ENCODE measurements at places on chromosomes 16 and 17.

DNA sequence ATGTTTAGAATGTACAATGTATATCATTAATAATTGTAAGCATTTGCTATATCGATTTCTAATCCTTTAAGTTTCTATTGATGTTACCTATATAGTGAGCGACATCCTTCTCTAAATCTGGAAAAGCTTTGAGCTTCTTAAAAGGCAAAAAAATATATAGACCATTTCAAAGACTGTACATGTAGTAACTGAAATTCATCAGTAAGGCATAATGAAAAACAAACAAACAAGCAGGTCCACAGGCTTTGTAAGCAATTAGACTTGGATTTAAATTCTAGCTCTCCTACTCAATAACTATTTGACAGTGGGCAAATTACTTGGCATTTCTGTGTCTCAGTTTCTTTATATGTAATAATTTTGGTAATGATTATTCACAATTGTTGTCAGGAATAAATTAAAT is 51.7 kb upstream of the NACA2 start:
- DNase-seq: no peak

DNA sequence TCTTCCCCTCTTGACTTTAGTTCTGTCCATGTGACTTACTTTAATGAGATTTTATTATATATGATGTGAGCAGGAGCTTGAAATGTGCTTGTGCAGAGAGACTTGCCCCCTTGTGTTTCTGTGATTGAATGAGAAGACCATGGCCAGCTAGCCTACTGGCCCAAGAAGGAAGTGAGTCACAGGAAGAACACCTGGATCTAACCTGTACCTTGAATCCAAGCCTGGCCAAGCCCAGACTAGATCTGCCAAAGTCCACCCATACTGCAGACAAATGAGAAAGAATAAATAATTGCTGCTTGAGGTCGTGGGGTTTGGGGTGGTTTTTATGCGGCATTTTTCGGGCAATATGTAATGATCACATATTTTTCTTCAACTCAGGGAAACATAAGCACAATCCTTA is 9.6 kb downstream of the ABCA10 start:
- no peak for DNase-seq

DNA sequence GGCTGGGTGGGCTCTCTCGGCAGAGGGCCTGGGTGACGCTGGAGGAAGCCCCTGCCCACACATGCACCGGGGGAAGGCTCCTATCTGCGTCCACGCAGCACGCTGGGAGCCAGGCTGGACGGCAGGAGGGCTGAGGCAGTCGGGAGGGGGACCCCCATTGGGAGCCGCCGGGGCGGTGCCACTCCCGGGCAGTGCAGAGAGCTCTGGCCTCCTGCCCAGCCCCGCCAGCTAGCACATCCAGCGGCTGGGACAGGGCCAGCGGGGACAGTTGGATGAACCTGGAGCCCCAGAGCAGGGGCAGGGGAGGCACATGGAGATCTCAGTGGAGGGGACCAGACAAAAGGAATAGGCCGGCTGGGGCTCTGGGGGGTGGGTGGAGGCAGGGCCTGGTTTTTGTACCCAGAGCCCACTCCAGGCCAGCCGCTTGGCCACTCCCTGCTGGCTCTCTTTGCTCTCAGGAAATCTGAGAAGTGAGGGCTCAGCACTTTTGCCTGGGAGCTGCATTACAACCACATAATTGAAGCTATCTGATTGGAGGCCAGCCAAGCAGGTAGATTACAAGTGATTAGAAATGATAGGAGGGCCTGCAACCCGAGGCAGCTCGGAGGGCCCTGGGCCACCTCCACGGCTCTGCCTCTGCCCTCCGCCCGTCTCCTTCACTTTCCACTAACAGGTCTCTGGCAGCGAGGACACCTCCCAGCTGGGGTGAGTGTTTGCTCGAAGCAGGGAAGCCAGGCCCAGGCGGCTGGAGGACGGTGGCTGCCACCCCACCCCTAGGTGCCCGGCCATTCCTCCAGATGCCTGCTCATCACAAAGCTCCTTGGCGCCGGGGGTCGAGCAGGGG is 40.1 kb downstream of the ENGASE start:
- no peak for DNase-seq

DNA sequence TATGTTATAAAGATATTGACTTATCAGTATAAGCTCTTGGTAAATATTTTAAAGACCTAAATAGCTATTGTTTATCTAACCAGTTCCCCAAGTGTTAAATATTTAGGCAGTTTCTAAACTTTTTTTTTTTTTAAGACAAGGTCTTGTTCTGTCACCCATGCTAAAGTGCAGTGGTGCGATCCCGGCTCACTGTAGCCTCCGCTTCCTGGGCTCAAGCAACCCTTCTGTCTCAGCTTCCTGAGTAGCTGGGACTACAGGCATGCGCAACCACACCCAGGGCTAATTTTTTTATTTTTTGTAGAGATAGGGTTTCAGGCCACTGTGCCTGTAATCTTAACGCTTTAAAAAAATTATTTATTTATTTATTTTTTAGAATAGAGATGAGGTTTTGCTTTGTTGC is 43.5 kb downstream of the SNX29 start:
- no peak for DNase-seq

DNA sequence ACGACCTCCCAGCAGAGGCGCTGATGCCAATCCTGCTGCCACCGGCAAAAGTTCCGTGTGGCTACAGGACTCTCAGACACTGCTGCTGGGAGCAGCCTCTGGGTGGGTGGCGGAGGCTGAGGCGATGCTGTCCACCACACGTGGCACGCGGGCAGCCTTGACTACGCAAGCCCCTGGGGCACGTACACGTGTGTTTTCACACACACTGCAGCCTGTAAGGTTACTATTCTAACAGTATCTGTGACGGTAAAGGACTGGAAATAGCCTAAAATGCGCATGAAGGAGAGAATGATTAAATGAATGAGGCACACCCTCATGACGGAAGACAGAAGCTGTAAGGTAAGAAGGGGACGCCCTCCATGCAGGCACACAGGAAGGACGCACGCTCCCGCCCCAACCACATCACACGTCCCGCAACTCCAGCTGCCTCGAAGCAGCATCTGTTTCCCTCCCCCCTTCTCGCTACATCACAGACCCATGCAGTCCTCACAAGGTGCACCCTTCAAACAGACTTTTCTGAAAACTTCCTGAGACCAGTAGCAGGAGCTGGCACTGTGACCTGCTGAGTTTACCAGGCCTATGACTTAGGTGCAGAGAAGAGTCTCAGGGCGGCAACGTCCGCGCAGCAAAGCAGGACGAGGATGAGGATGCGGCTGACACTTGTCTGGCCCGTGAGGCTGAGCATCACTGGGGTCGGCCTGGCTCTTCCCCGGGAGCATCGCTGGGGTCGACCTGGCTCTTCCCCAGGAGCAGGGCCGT is 28.7 kb upstream of the FASN start:
- DNase-seq: no peak

GRCh38 chr16:57409065-57409464 is 4.5 kb downstream of the CCL17 start:
- DNase-seq: no peak

DNA sequence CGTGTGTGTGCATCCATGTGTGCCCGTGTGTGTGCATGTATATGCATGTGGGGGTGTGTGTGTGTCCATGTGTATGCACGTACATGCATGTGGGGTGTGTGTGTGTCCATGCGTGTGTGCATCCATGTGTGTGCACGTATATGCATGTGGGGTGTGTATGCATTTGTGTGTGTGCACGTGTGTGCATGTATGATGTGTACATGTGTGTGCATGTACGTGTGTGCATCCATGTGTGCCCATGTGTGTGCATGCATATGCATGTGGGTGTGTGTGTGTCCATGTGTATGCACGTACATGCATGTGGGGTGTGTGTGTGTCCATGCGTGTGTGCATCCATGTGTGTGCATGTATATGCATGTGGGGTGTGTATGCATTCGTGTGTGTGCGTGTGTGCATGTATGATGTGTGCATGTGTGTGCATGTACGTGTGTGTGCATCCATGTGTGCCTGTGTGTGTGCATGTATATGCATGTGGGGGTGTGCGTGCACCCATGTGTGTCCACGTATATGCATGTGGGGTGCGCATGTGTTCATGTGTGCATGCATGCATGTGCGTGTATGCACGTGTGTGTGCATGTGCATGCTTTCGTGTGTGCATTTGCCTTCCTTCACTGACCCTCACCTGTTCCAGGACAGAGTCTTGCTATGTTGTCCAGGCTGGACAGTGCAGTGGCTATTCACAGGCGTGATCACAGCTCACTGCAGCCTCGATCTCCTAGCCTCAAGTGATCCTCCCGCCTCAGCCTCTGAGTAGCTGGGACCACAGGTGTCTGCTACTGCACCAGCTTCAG is 129.6 kb upstream of the TNRC6C start:
- DNase-seq: no peak

GRCh38 chr16:21157632-21158031 is 842 bp upstream of the LDAF1 start:
- DNase-seq: no peak

- DNase-seq: peak; percentile 20
Observed at GRCh38 chr16:58582971-58583765, 46.5 kb downstream of the CNOT1 start.

- no peak for DNase-seq
Observed at GRCh38 chr17:40498281-40499084, 2.9 kb downstream of the TNS4 start.

DNA sequence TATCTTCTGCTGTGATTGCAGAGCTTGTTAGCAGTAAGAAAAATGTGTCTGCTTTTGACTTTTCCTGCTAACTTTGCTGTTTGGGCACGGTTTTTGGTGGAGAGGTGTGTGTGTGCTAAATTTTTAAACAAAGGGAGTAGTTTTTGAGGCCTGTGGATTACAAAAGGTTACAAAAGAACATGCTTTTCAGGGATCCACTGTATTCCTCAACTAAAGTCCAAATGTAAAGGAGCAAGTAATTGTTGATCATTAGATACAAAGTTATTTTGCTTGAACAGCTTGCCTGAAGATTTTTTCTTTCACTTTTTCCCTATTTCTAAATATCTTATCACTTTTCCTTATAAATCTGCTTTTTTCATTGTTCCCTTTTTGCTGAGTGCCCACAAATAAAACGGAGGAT is 2.0 kb downstream of the KPNB1 start:
- no peak for DNase-seq

GRCh38 chr16:62445909-62446308 is 409.7 kb upstream of the CDH8 start:
- DNase-seq: no peak

DNA sequence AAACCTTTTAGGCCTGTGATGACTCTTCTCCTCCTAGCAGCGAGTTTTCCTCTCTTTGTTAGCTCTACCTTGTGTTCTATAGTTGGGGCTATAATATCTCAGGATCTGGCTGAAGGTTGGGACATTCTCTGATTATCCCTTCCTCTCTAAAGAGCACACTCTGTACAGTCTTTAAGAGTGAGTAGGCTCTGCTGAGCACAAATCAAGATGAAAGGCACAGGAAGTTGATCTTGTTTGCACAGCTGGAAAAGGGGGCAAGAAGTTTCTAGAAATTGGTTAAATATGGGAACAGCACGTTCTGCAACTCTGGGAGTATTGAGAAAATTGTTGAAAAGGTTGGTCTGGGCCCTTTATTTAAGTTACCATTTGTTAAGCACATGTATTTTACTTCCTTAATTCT is 240.9 kb downstream of the CDH11 start:
- DNase-seq: no peak

DNA sequence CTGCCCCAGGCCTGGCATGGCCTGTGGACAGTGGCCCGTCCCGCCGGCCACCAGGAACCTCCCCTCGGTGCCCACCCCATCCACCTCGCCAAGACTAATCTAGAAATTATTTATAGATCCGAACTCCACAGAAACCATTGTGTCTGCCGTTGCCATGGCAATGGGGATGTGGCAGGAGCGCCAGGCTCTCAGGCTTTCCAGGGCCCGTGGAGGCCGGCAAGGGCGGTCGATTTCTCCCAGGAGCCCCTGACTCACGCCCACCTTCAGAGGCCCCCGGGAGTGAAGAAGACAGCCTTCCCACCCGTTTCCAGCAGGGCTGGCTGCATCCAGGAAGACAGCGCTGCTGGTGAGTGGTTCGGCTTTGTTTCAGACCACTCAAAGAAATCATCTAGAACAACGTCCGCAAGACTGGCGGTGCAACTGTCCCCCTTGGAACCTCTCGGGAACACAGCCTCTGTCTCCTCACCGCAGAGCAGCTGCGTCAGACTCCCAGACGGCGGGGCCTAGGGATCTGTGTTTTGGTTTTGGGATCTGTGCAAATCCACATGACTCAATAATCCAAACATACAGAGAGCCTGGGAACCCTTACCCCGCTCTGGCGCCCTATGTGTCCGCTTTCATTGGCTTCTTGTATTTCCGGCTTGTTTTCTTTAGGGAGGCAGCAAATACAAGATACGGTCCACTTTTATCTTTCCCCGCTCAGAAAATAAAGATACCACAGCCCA is 48.5 kb upstream of the ZCCHC14 start:
- peak; percentile 14 for DNase-seq

- no peak for DNase-seq
Observed at GRCh38 chr16:84277244-84277823, 17.3 kb upstream of the WFDC1 start.

GRCh38 chr17:14901376-14901775 is 363.8 kb downstream of the PMP22 start:
- DNase-seq: no peak

GRCh38 chr17:13600475-13601321 is 1.0 kb downstream of the HS3ST3A1 start:
- no peak for DNase-seq

GRCh38 chr17:33504571-33504970 is 211.5 kb upstream of the ASIC2 start:
- DNase-seq: no peak

DNA sequence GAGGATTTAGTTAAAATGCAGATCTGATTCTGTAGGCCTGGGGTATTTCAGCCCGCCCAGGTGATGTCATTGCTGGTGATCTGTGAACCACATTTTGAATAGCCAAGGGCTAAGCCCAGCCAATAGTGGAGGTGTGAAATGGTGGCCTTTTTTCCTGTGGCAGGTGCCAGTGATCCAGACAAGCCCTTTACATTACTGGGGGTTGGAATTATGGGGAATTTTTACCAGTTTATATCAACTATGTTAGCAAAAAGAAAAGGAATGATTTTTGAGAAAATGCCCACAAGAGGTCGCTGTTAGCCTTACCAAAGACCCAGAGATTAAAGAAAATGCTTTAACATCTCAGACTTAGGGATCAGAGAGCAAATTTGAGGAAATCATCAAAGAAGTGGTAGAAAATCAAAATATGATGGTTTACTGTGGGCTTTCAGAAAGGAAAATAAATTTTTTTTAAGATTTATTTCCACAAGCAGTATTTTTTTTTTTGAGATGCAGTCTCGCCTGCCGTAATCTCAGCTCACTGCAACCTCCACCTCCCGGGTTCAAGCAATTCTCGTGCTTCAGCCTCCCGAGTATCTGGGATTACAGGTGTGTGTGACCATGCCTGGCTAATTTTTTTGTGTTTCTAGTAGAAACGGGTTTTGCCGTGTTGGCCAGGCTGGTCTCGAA is 3.9 kb downstream of the VPS35L start:
- peak; percentile 37 for DNase-seq

Data from non-pigmented ciliary epithelial cell (primary cell).